ENCODE measurements at places on chromosomes 2 and 18. TPM values are rescaled to one million over a fixed set of nuclear protein-coding genes. Genes with fewer than 3 reads are reported as not detected.

Gene HOXD13
- total RNA-seq: not detected

Gene STARD6
- total RNA-seq: not detected

Gene BMP10
- 0.25 TPM for total RNA-seq

DNA sequence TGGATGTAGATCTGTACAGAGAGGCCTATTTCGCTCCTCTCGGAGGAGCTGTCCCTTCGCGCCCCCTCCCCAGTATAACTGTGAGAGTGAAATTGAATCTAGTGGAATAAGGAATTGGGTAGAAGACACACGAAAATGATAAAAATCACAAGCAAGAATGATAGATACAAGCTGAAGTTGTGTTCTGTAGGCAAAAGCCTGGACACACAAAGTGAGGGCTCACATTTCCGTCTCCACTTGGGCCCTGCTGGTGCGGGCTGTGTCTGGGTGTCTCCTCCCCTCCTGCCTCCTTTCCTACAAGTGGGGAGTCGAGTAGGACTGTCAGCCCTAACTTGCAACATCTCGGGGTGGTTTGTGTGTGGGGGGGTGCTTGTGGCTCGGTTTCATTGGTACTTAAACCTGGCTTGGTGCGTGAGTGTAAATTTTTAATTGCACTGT lies 457 bp upstream of the SP9 start:
- no peak for DNase-seq

- no peak for DNase-seq
These were observed 659.9 kb upstream of the ID2 start for GRCh38 chr2:8021921-8022320.

- DNase-seq: no peak
These were observed 94.2 kb upstream of the EPAS1 start for GRCh38 chr2:46202987-46203386.

DNA sequence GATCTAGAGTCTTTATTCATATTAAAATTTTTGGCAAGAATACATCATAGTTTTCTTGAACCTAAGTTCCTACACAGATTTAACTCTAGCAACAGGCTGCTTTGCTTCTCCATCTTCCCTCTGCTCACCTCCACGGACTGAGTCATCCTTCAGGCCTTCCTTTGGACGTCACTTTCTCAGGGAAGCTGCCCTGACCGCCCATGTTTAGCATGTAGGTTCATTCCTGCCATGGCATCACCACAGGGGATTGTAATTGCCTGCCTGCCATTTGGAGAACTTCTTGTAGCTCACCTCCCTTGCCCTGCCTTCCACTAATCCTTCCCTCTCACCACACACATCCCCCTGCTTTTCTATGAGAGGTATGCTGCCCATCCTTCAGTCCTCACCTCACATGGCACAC lies 43.9 kb upstream of the B3GNT2 start:
- DNase-seq: no peak

DNA sequence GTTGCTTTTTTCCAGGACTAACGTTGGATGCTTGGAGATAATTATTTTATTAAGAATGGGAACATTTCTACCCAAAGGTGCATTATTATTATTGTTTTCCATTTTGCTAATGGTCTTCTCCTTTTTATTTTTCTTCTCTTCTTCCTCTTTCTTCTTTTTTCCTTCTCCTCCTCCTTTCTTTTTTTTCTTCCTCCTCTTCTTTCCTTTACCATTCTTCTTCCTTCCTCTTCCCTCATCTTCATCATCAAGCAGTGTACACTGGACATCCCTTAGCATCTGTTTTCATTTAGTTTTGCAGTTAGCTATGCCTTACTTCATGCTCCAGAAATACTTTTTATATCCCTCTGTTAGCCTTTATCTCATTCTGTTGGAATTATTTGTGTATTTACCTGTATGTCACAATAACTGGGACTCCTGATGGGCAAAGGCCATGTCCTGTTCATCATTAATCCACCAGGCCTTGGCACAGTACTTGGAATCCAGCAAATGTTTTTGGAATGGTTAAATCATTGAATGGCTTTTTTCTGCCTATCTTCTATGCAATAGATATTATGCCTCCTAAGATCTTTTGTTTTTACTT lies 162.7 kb downstream of the CAMKMT start:
- DNase-seq: no peak

- DNase-seq: peak; percentile 64
These were observed 157.1 kb downstream of the COL6A3 start for GRCh38 chr2:237256887-237257286.

DNA sequence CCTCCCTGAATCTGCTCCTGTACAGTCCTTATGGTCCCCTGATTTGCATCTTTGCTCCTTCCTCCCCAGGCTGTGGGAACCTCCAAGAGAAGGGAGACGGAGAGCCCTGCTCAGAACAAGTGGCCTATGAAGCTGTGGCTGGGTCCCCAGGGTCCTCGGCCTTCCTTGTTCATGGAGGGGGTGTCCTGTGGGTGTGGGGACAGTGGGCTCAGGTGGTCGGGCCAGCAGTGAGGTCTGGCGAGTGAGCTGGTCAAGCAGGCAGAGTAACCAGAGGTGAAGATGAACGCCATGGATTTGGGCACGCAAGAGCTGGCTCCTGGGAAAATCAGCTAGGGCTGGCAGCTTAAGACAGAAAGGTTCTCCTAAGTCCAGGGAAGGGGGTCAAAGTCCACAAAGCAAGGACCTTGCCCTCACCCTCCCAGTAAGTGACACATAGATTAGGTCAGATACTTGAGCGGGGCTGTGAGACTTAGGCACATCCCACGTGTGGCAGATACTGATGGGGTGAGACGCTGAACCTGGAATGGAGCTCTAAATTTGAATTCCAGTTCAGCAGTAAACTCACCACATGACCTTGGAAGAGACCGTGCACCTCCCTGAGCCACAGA lies 24.8 kb downstream of the GNLY start:
- no peak for DNase-seq

DNA sequence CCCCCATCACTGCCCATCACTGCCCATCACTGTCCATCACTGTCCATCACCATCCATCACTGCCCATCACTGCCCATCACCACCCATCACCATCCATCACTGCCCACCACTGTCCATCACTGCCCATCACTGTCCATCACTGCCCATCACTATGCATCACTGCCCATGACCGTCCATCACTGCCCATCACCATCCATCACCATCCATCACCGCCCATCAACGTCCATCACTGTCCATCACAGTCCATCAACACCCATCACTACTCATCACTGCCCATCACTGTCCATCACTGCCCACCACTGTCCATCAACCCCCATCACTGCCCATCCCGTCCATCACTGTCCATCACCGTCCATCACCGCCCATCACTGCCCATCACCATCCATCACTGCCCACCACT lies 57.8 kb upstream of the OTOS start:
- DNase-seq: no peak

Data from left ventricle myocardium superior (tissue), 1 donor.